Trophoblast cell (in vitro differentiated cells and primary cell): ENCODE measurements at places on chromosomes 2 and 18.

GRCh38 chr2:15939854-15940660 is at the start of gene MYCN:
Gene MYCN (plus strand): TSS chr2:15940550. CDS start chr2:15942065, 1,515 bp downstream.
- peak within 1 kb of the TSS; percentile 86 for H3K27ac ChIP-seq
- peaks cover 5% of the 10 kb centered on the region for H3K4me1 ChIP-seq
- DNase-seq = peak; percentile 79
- peak within 1 kb of the TSS; percentile 92 for H3K4me3 ChIP-seq

DNA sequence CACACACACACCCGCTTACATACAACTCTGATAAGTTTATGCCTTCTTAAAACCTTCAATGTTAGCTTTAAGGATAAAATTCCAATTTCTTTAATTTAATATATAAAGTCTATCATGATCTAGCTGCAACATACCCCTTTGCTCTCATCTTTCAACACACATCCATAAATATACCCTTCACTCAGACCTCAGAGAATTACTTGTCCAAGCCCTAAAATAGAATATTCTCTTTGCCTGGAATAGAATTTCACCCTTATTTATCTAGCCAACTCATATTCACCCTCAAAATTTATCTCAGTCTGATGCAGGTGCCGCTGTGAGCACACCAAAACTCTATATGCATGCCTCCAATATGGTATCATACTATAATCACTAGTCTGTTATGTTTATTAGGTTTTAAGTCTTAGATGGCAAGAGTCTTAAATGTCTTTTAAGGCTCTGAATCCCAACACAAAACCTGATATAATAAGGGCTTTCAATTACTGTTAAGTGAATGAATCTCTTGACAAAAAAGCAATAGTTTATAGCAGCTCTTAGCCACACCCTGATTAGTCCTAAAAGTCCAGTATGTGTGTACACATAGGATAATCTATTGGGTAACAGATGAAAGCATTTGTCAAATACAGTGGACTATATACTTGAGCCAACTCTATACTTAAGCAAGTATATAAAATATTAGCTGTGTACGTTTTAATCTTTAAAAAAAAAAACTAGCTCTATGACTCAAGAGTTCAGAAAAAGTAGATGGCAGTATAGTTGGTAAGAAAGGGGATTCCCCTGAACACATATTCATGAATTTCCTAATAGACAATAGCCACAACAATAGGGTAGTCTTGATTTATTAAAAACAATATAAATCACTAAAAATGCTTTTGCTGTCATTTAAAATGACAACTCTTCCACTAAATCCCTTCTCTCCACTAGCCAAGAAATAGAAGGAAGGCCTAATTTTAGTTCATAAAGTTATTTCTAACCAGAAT is 144.5 kb downstream of the EXOC6B start:
- no peak for DNase-seq
- H3K27ac ChIP-seq = no peak overlapping the region
- H3K36me3 ChIP-seq = no peaks in the 10 kb centered on the region
- H3K4me3 ChIP-seq = no peak overlapping the region

DNA sequence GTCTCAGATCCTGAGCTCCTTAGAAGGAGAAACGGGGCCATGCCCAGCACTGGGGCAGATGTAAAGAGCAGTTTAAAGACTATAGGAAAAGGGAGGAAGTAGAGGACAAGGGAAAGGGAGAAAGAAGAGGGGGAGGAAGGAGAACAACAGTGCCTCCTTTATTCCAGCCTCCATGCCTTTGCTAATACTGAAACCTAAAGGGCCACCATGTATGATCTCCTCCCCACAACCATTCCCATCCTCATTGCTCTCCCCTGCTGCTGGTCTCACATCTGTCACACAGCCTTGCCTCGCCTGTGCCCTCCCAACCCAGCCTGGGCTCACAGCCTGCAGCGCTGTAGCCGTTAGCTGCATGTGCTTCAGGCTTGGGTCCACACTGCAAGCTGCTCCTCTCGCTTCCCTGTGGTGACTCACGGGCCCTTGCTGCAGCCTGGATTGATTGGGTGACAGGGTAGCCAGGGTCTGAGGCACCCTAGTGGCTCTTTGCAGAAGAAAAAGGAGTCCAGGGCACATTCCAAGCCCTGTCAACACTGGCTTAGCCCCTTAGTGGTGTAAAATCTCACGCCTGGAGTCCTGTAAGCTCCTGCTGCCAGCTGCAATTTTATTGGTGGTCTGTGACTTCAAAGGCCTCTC is 281.9 kb downstream of the SRBD1 start:
- no peaks in the 10 kb centered on the region for H3K4me1 ChIP-seq
- H3K4me3 ChIP-seq = no peak overlapping the region
- no peak overlapping the region for H3K27ac ChIP-seq
- H3K27me3 ChIP-seq = no peaks in the 10 kb centered on the region
- DNase-seq = peak; percentile 2

DNA sequence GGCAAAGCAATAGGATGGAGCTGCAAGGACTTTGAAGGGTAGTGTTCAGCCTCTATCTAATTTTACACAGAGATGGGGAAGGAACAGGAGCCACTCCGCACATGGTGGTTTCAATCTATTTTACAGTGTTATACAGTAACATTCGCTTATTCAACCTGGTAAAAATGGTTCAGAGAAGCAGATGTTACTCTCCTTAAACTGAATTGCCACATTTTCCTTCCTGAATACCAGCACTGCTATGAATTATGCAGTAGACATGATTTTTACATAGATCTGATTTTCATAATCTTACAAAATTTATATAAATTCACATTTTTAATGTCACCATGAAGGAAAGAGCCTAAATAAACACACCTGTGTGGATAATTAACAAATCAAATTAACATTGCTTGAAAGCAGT is 85.0 kb downstream of the ITGA4 start:
- no peaks in the 10 kb centered on the region for H3K27me3 ChIP-seq
- no peak overlapping the region for H3K4me3 ChIP-seq
- DNase-seq = no peak
- H3K36me3 ChIP-seq = no peaks in the 10 kb centered on the region
- no peak overlapping the region for H3K27ac ChIP-seq
- peaks cover 3% of the 10 kb centered on the region for H3K4me1 ChIP-seq

GRCh38 chr2:210964141-210964764 is 407.9 kb downstream of the CPS1 start:
- no peaks in the 10 kb centered on the region for H3K4me1 ChIP-seq
- no peak overlapping the region for H3K27ac ChIP-seq
- H3K36me3 ChIP-seq = no peaks in the 10 kb centered on the region
- no peaks in the 10 kb centered on the region for H3K27me3 ChIP-seq
- peak; percentile 50 for DNase-seq

DNA sequence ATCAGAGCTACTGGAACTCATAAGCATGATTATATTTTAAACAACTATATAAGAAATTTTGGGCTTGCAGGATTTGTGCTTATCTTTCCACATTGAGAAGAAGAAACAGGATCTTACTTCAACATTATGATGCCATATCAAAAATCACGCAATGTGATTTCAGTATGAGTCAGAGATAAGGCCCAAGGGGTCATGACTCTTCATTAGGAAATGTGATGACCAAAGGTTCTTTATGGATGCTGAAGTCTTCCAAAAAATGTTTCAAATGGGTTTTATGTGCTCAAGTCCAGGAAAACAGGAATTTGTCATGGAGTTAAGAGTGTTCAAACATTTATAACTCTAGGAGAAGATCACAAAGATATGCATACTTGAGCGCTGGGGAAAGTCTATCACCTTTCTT is 7.8 kb upstream of the SERPINB2 start:
- H3K36me3 ChIP-seq = no peaks in the 10 kb centered on the region
- H3K4me3 ChIP-seq = no peak overlapping the region
- H3K4me1 ChIP-seq = no peaks in the 10 kb centered on the region
- peak; percentile 88 for DNase-seq
- H3K27ac ChIP-seq = no peak overlapping the region
- H3K27me3 ChIP-seq = no peaks in the 10 kb centered on the region

DNA sequence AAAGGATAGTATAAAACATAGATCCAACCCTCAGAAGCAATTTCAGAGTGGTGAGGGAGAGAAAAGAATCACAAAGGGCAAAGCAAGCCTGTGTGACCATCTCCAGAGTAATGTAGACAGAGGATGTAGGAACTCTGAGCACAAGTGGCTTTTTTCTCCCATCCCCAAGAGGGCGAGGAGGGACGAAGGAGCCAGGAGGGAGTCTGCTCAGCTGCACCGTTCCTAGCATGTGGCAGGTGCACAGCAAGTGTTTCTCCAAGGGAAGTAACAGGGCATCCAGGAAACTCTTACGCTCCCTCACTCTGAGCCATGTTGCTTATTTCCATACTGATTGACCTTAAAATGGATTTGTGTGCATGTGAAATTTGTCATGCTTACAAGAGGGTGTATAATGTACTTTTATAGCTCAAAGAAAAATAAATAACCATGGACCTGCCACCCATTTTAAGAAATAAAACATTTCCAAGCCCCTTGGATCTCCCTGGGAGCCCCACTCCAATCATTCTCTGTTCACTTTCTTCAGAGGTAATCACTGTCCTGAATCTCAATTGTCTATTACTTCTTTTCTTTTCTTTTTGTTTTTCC is 37.8 kb upstream of the SEC11C start:
- no peak overlapping the region for H3K4me3 ChIP-seq
- H3K27ac ChIP-seq = no peak overlapping the region
- H3K36me3 ChIP-seq = no peaks in the 10 kb centered on the region
- no peaks in the 10 kb centered on the region for H3K4me1 ChIP-seq
- H3K27me3 ChIP-seq = no peaks in the 10 kb centered on the region

DNA sequence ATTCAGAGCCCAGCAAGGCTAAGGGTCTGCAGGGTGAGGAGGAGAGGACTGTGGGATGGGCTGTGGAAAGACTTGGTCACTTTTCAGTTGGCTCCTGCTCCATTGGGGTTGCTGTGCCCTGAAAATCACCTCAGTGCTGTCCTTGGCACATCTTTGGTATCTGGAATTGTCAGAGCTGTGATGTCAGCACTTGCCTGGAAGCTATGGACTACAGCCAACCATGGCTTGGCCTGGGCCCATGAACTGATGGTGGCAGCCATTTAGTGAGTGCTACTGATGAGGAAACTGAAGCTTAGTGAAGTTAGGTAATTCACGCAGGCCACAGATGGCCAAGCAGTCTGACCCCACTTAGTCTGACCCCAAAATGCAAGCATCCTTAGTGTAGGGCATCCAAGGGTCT is 121.8 kb upstream of the SERPINE2 start:
- H3K4me3 ChIP-seq = no peak overlapping the region
- H3K27ac ChIP-seq = no peak overlapping the region
- no peak for DNase-seq
- peaks cover 2% of the 10 kb centered on the region for H3K4me1 ChIP-seq

DNA sequence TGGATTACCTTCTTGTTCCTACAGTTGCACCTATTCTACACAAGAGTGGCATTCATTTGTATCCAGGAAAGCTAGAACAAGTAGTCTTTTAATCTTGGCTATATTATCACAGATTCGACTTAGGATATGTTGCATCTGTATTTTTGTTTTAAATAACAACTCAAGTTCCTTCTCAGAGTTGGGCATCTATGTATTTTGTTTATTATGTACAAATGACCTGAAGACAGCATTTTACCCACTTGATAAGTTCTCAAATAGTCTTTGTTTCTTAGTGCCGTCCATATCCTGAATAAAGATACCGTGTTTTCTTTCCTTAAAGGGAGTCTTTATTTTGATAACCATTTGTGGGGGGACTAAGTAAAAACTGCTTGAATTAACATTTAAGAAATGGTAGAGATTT is 2.9 kb downstream of the ITPRID2 start:
- H3K27ac ChIP-seq = no peak overlapping the region
- no peaks in the 10 kb centered on the region for H3K27me3 ChIP-seq
- no peaks in the 10 kb centered on the region for H3K4me1 ChIP-seq
- H3K4me3 ChIP-seq = no peak overlapping the region
- DNase-seq = no peak
- H3K36me3 ChIP-seq = peaks cover under 1% of the 10 kb centered on the region

DNA sequence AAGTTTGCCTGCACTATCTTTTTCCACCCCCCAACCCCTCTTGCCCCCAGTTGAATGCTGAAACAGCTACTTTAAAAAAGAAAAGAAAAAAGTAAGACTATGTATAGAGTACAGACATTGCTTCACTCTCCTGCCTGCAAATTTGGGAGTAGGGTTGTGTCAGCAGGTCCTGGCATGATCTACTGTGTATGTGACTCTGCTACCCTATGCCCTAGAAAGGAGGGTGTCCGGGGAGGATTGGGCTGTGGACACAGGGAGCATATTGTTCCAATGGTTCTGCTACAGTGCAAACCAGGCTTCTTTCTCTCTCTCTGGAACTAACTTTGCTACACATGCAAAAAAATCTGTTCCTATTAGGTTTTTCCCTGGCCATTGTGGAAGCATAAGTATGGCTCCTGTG is 9.9 kb upstream of the ZEB2 start:
- H3K27me3 ChIP-seq = no peaks in the 10 kb centered on the region
- no peak overlapping the region for H3K4me3 ChIP-seq
- no peak overlapping the region for H3K27ac ChIP-seq
- no peaks in the 10 kb centered on the region for H3K36me3 ChIP-seq
- no peaks in the 10 kb centered on the region for H3K4me1 ChIP-seq

- no peak overlapping the region for H3K4me3 ChIP-seq
- H3K36me3 ChIP-seq = no peaks in the 10 kb centered on the region
- H3K4me1 ChIP-seq = no peaks in the 10 kb centered on the region
Measured at GRCh38 chr2:117679952-117680351, 134.5 kb upstream of the DDX18 start.

DNA sequence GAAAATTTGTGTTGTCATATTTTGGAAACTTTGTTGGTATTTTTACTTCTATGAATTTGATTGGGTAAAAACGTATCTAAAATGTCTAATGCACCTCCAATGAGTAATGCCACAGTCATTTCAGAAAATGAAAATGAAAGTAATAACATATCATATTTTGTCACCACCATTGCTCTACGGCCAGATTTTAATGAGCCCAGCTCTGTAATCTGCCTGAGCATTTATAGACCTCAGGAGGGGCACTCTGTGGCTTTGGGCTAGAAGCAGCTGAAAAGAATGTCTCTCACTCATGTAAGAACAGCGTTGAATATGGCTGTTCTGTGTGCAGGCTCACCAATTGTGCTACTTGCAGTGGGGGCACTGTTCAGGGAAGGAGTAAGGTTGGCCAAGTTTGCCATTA is 32.7 kb upstream of the ABCA12 start:
- H3K4me3 ChIP-seq = no peak overlapping the region
- peak; percentile 22 for DNase-seq
- H3K4me1 ChIP-seq = peaks cover 2% of the 10 kb centered on the region
- H3K27ac ChIP-seq = no peak overlapping the region
- no peaks in the 10 kb centered on the region for H3K36me3 ChIP-seq
- H3K27me3 ChIP-seq = no peaks in the 10 kb centered on the region

DNA sequence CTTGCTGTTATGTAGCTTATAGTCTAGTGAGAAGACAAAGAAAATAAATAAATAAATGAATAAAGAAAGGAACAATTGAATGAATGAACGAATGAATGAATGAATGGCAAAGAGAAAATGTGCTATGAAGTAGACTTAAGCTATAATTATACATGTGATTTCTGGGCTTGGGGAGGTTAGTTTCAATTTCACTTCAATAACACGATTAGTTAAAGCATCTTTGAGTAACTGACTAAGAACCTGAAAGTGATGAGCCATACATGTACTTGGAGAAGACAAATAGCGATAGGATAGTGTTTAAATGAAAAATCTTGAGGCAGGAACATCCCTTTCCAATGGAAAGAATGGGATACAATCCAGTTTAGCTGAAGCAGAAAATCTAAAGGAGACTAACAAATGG is 593.1 kb upstream of the LRRTM4 start:
- H3K27ac ChIP-seq = no peak overlapping the region
- H3K27me3 ChIP-seq = no peaks in the 10 kb centered on the region
- H3K36me3 ChIP-seq = no peaks in the 10 kb centered on the region
- no peak for DNase-seq
- H3K4me1 ChIP-seq = no peaks in the 10 kb centered on the region
- no peak overlapping the region for H3K4me3 ChIP-seq
